ENCODE measurements at places on chromosomes 7 and 10. TPM values are rescaled to one million over a fixed set of nuclear protein-coding genes. Genes with fewer than 3 reads are reported as not detected.
A peak's percentile ranks its signal among the peaks of the same experiment; 100 is the strongest.

GRCh38 chr7:22865602-22865960, 42.9 kb upstream of the TOMM7 start:
- no peak for DNase-seq

- DNase-seq, result no peak
Observed at GRCh38 chr7:54689394-54690049, 69.5 kb downstream of the SEC61G start.

DNA sequence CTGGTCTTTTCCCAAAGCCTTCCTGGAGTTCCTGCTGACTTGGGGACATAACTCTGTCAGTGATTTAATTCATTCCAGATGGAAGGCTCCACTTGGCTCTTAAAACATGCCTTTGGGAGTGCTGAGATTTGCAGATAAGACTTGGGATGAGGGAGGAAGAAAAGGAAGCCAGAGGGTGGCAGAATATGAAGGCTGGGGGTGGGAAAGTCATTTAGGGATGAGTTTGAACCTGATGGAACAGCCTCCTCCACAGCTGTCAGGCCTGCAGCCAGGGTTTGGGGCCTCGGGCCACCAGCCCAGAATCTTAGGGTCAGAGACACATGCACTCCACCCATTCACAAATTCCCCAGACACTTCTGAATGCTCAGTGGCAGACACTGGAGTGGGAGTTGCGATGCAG, 28.4 kb upstream of the EIF5AL1 start:
- no peak for DNase-seq

DNA sequence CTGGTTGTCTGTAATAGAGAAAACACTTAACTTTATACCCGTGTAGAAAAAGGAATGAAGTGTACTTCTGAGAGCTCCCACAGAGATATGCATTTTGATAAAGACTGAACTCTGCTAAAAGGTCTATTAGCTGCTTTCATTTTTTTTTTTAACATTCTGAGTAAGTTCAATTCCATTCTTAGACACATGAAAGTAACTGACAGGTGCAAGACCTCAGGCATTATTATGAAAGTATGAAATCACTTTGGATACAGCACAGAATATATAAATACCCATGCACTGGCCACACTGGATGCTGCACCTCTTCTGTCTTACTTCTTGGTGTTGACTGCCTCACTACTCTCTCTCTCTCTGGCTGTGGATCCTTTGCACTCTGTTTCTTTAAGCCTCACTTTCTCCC, 46.2 kb downstream of the VWDE start:
- DNase-seq, result no peak

SLC16A9 gene
- 2.6 TPM for total RNA-seq

- DNase-seq, result no peak
Observed at GRCh38 chr7:141221007-141221612, 147.2 kb downstream of the TMEM178B start.

GRCh38 chr7:133746305-133746704, 380.8 kb upstream of the LRGUK start:
- peak; percentile 33 for DNase-seq

CRYGN gene
- total RNA-seq, result not detected

FGFR2 gene
- 56.0 TPM for total RNA-seq

GRCh38 chr10:35336084-35336831, at the start of gene CCNY:
Gene CCNY, plus strand, starts transcription at chr10:35336509. Its CDS starts 545 bp downstream, at chr10:35337054.
- DNase-seq, result peak; percentile 69

DNA sequence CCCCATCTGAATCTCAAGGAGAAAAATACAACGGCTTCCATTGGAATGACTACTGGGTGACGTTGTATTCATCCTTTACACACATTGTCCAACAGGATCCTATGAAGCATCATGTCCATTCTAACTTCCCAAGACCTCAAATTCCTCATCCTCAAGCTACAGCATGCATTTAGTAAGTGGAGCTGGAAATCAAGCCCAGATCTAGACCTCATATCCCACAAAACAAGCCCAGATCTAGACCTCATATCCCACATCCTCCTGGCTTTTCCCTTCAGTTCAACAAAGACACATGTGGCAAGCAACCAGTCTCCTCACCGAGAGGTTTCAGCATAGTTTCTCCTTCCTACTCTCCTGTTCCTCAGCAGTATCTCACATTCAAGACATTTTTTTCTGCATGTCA, 12.2 kb downstream of the IGF2BP3 start:
- DNase-seq, result no peak

TSPAN13 gene
- 50.8 TPM for total RNA-seq

AHCYL2 gene
- 51.4 TPM for total RNA-seq

- DNase-seq, result no peak
Observed at GRCh38 chr7:99201027-99201426, 6.9 kb downstream of the KPNA7 start.

GRCh38 chr7:108287857-108288256, 157.7 kb upstream of the LAMB4 start:
- DNase-seq, result no peak

ZNF777 gene
- 10.5 TPM for total RNA-seq

DNA sequence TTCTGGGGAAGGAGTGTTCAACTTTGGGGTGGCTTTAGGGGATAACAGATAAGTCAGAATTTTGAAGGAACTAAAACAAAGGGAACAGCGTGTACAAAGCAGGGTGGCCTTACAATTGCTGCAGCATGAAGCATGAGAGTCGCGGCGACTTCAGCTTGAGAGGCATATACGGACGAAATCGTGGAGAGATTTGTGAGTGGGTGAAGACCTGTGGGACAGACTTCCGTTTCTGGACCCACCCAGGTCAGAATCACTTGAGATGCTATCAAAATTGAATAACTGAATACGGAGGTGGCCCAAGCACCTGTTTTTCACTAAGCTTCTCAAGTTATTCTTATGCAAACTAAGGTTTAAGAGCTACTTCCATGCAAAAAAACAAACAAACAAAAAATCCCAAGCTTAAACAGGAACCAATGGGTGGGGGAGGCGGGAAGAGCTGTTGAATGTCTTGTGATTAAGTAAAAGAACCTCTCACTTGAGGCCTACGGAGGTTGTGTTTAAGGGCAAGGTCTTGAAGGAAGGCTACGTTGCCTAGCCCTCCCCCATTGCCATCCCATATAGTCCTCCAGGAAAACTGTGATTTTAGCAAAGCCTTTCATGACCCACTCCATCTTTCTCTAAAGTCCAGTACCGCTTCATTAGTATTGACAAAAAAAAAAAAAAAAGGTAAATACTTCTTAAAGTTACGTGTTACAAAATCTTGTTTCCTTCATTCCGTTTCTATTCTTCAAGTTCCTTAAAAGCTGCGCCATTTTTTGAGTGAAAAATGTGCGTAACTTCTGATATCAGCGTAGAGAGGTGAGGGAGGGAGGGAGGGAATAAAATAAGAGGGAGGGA, 1.3 kb upstream of the TRIM24 start:
- no peak for DNase-seq

GRCh38 chr7:37376386-37376785, 72.3 kb downstream of the ELMO1 start:
- DNase-seq, result no peak

DNA sequence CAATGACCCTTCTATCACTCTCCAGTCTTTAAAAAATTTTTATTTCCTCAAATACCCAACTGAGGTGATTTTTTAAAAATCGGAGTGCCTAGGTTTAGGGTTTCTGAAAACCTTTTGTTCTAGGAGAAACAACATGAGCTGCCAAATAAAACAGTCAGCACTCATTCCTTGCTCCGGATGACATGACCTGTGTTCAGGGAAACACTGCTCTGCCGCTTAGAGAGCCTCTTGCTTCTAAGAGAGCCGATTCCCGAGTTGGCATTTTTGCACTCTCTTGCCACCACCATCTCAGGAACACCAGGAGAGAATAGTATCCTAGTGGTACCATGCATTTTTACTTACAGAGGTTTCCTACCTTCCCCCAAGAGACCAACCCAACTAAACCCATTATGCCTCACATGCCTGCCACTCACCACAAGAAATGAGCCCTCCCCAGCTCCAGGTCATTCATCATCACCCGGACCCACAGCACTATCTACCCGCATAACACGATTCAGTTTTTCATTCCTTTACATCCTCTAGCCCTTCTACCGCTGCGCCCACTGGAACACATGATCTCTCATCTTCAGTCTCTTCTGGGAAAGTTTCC, 365.4 kb downstream of the THSD7A start:
- DNase-seq, result no peak

- no peak for DNase-seq
Observed at GRCh38 chr7:147859033-147859432, 731.5 kb upstream of the C7orf33 start.

RPEL1 gene
- not detected for total RNA-seq

- no peak for DNase-seq
Observed at GRCh38 chr7:5634107-5634950, 147.1 kb downstream of the RNF216 start.

PTPRN2 gene
- 31.6 TPM for total RNA-seq

DNA sequence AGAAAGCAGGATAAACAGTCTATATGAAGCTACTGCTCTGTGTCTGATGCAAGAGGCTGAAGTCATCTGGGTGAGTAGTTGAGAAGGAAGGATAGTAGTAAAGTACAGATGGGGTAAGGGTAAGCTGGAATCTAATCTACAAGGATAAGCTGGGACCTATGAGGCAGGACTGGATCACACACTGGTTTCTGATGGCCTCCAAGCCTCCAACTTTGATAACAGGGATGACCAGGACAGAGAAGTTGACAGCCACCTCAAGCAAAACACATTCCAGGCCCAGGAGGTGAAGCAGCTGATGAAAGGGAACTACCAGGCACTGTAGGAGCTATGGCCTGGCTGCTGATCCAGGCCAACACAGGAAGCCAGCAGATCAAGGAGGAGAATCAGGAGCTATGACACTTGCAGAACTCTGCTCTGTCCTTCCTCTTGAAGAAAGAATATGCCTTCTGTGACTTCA, 278.1 kb upstream of the TMEM229A start:
- DNase-seq, result no peak

GRCh38 chr7:12031638-12032037, 179.5 kb upstream of the TMEM106B start:
- DNase-seq, result no peak

DNA sequence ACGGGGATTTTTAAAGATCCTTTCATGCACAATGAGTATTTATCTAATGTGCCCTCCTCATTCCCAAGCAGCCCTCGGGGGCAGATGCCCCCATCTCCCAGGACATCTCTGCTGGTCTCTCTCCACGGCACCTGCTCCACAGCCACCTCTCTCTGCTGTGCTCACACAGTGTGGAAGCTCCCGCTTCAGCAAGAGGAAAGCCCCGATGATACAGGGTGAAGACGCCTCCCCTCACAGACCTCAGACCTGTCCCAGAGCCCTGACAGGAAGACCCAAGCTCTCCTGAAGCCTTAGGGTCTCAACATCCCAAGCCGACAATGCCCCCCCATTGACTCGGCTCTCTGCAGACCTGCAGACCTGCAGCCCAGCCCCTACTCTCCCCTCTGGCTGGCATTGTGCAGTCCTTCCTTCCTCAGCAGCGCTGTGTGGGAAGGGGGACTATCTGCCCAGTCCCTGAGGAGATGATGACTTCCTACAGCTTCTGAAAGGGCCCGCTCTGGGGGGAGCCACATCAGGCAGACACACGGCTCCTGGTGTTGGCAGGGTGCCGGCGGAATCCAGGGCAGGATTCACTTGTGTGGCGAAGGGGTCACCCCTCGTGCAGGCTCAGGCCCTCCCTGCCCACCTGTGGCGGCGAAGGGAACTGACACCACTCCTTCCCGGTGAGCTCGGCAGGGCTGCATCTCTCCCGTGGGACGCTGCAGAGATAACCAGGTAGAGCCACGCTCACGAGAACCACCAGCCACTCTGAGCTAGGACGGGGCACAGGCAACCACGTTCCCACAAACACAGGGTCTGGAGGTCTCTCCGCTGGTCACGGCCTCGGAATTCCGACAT, 61.8 kb downstream of the PTPRN2 start:
- no peak for DNase-seq

PRKCQ gene
- 6.0 TPM for total RNA-seq
